Caki2 (cell line): ENCODE measurements at places on chromosomes 6 and 20. TPM values are rescaled to one million over a fixed set of nuclear protein-coding genes. Genes with fewer than 3 reads are reported as not detected.

CLDN20 gene
- total RNA-seq, result not detected in 2 replicates

GRCh38 chr6:159456349-159456748, 236.7 kb downstream of the SOD2 start:
- DNase-seq, result no peak

DNA sequence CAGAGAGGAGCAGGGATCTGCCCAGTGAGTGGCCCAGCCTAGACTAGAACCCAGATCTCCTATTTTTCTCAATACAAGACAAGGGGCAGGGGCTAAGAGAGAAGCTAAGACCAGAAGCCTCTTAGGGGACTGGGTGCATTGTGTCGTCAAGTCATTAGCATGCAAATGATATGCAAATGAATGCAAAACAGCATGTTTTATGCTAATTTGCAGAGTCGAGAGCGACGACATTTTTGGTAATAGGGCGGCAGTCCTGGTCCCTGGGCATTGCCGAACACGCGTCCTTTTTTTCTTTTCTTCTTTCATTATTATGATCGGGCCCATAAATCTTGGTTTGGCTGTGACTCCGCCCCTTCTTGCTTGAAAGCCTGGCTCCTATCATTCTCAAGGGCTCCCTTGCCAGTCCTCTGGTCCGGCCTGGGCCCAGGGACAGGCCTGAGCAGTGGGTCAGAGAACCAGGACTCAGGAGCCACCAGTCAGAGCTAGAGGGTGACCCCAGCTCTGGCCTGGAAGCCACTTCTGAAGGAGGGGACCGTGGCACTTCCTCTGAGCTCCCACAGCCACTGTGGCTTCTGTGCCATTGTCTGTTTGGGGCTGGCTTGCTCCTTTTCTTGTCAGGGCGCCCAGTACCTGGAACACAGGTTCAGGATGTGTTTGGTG, 32.0 kb upstream of the SCRT2 start:
- no peak for DNase-seq

DNA sequence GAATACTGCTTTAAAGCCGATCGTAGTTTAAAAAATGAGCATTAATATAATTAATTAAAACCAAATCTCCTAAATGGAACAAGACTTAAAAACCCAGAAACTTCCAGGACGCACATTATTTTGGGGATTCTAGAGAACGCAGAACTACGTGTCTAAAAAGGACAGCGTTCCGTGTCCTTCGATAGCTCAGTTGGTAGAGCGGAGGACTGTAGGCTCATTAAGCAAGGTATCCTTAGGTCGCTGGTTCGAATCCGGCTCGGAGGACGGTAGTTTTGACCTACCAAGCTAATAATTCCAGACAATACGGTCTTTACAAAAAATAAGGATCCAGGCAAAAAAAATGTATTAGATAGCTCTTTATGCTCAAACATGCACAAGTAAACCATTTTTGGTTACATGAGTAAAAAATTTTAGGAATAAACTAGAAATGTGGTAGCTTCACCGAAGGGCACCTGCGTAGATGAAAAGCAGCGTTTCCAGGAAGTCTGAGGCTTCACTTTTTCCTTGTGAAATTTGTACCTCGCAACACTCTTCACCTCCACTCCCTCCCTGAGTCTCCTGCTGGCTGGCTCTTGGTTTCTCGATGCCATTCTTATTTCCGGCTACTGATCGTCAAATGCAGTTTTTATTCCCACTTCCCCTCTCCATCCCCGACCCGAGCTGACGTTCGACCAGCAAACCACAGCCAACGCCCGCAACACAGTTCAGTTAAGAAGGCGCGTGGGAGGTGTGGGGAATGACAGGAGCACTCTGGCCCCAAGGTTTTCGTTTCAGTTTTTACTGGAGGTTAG, 19.6 kb upstream of the ABT1 start:
- peak; percentile 46 for DNase-seq

DNA sequence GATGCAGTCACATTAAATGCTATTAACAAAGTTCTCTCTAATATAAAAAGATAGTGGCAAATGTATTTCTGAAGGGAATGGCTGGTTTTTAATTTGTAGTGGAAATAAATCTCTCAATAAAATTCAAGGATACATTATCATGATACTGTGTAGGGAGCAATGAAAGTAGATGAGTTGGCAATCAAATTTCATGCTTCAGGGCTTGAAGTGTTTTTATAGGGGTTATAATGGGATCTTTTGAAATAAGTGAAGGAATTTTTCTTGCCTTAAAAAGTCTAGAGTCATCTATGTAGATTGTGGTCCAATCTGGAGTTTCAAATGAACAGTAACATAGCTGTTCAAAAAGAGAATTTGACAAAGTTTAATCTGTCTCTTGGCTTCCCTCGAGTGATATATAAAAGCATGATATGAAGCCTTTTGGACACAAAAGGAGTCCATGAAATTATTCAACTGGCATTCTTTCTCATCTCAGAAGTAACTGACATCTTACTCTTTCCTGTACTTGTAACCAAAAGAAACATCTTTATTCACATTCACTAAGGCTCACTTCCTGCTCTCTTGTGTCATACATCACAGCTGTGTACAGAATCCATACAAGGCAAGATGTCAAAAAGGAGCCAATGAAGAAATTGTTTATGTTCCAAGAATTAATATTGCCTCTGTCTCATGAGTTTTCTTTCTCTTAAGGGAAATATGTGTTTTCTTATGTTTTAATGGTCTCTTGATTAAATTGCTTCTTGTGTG, 591.0 kb upstream of the GJE1 start:
- DNase-seq, result no peak

- DNase-seq, result no peak
These were observed 270.5 kb upstream of the SUPT3H start for GRCh38 chr6:45648262-45648620.

GRCh38 chr6:12165722-12166280, 124.4 kb upstream of the EDN1 start:
- no peak for DNase-seq
